ENCODE measurements at places on chromosomes 6 and 20.

GRCh38 chr6:130903007-130903406, 75.8 kb downstream of the SMLR1 start:
- no peak for DNase-seq

- DNase-seq = no peak
Observed at GRCh38 chr6:107655245-107655644, 165.3 kb downstream of the SOBP start.

DNA sequence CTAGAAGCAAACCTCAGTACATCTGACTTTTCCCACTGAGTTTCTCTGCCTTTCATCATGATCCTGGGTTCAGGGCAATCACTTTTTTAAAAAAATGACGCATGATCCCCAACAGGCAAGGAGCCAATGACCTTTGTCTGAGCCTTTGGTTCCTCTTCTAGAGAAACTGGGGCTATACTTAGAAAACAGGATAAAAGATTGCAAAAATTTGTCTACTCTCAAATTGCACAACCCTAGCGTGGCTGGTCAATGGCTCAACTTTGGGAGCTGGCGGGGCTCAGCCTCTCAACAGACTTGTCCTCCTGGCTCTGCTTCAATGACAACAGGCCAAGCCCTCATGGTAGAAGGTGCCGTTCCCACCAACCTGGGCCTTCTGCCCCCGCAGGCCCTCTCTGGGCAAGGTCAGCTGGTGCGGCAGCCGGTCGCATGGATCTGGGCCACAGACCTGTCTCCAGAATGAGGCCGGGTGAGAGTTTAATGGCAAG, 48.7 kb downstream of the PDYN start:
- DNase-seq = no peak

DNA sequence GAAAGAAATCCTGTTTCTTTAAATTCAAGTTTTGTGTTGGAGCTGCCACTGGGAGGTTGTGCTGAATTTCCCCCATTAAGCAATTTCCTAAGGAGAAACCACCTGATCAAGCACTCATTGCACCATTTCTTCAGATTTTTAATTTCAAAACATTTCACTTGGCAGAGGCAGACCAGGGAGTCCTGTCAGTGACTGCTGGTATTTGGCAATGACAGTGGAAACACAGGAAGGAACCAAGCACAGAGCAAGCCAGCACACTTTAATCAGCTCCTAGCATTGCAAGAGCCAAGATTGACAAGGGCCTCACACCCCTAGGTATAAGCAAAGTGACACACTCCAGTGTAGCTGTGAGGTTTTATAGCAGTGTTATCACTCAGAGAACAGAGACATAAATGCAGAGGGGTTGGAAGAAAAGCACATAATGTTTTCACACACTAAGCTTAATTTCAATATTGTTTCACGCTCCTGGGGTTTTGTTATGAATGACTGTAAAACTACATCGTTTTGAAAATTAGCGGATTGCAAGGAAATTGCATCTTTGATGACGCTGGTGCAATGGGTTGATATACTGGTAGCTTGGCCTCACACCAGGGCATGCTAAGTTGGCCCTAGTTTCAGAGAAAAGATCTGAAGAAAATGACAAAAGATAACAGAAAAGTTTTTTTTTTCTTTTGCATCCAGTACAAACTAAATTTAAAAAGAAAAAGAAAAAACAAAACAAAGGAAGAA, 768.4 kb downstream of the TFAP2A start:
- DNase-seq = no peak

DNA sequence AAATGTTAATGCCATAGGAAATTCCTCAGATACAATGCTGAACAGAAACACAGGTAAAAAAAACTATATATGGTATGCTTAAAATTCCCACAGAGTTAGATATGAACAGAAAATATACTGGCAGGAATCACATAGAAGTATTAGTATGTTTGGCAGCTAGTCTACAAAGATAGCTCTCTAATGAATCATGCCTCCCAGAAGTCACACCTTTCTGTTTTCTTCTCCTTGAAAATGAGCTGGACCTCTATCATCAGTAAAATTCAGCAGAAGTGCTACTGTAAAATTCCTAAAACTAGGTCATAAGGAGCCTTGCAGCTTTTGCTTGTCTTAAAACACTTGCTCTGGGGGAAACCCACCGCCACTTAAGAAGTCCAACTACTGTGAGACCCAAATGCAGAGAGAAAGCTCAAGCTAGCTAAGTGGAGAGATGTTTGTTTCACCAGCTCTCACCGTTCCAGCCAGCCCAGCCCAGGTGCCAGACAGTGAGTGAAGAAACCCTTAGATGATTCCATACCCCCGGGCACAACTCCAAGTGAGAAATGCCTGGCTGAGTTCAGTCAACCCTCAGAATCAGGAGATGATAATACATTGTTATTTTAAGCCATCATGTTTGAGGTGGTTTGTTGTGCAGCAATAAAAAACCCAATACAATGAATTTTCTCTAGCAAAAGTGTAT, 43.0 kb downstream of the TSPYL4 start:
- no peak for DNase-seq

GRCh38 chr6:38146021-38146733, 326.6 kb downstream of the ZFAND3 start:
- DNase-seq = no peak

GRCh38 chr6:82785206-82785605, 280.4 kb downstream of the UBE3D start:
- DNase-seq = no peak

- no peak for DNase-seq
Observed at GRCh38 chr6:10505529-10505928, 15.6 kb upstream of the GCNT2 start.

- no peak for DNase-seq
Observed at GRCh38 chr6:134680021-134680420, 269.9 kb downstream of the ALDH8A1 start.

GRCh38 chr6:7644417-7644816, 54.4 kb downstream of the SNRNP48 start:
- no peak for DNase-seq

GRCh38 chr6:149045404-149045803, 272.1 kb upstream of the TAB2 start:
- DNase-seq = no peak

DNA sequence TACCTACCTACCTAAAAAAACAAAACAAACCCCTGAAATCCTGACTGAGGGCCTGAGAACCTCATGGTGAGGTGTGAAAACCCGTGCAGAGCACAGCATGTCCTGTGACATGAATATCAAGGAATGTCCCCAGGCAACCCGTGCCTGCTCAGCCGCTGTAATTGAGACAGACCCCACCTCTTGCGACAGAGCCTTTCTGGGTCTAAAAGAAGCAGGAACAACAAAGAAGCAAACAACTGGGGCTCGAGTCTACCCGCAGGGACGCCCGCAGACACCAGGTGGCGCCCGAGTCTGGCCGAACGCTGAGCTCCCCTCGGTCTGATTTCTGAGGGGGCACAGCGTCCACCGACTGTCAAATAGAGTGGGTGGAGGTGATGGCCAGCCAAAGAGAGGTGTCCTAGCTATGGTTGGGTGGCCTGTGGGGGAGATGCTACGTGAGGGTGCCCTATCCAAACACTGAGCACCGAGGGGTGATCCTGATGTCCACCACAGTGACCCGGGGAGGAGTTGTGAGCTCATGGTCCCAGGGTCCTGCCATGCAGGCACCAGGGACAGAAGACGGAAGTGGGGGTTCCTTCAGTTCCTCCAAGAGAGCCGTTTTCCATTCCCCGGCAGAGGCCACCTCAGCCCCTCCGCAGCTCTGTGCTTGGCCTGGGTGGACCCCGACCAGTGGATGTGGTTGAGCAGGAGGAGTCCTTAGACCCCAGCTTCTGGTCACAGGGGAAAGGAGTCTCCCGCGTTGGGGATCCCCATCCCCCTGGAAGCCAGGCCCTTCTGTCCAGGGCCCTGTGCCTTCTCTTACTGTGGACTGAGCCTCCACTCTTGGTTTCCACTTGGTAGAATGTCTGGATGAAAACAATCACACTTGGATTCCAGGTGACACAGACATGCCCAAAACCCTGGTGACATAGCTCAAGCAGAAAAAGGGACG, 268.2 kb downstream of the CDC5L start:
- DNase-seq = peak; percentile 48

- no peak for DNase-seq
Observed at GRCh38 chr6:4606016-4606415, 170.2 kb upstream of the CDYL start.

DNA sequence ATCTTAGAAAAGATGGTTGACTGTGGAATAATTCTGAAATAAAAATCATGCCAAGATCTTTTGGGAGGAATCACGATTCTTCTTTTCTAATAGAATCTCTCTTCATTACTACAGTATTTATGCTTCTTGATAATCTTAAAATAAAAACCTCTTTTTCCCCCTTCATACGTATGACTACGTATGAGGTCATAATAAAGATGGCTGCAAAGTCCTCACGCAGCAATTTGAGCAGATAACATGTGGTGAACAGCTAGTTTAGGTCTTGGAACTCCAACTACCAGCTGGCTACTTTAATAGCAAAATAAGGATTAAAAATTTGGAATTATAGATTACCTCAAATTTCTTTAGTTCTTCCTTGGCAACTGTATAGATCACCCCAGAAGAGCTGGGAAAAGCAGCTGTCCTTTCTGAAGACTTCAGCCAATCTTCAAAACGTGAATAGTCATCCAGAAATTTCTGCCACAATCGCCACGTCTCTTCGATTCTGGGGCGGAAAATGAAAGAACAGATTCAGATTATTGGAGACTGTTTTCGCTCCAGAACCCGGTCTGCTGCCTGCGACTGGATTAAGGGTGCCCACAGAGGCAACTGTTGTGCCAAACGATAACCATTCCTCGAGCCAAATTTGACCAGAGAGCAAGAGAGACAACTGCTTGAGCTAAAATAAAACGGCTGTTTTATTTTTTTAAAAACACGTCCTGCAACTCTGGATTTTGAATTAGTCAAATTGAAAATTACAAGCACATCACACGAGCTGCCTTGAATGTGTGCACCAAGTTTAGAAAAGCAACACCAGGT, 347.3 kb downstream of the ESR1 start:
- DNase-seq = no peak

DNA sequence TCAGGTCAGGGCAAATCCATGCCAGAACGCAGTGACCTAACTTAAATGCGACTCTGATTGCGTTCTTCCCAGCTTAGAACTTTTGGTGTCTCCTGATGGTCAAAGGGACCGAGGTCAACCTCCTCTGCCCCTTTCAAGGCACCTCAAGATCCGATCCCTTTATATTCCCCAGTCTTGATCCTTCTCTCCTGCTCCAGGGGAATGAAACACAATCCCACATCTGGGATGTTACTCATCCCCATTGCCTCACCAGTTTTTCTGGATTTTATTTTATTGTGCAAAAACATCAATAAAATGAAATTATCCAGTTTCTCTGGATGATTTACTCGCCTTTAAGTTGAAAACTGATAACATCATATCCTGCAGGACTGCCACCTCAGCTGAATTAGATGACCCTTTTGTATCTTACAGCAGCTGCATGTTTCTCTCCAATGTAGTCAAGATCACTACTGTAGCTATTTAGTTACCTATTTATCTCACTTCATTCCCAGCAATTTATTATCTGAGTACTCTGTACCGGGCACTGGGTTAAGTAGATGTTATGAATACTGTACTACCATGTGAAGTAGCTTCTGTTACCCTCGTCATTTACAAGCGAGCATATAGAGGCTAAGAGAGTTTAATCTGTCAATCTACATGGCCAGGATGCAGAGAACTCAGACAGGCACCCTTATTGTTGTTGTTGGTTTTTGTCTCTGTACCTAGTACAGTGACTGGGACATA, 44.0 kb downstream of the IRAK1BP1 start:
- no peak for DNase-seq

DNA sequence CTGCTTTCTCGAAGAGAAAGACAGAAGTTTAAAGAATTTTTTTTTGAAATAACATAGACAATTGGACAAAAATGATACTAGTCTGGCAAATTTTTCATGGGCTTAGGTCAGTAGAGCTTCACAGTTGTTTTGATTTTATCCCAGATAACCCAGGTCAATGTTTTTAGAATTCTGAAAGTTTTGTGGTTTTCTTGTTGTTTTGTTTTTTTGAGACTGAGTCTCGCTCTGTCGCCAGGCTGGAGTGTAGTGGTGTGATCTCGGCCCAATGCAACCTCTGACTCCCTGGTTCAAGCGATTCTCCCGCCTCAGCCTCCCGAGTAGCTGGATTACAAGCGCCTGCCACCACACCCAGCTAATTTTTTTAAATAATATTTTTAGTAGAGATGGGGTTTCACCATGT, 22.8 kb downstream of the KIF13A start:
- DNase-seq = no peak

- no peak for DNase-seq
Observed at GRCh38 chr6:36025932-36026327, 1.5 kb upstream of the SLC26A8 start.

DNA sequence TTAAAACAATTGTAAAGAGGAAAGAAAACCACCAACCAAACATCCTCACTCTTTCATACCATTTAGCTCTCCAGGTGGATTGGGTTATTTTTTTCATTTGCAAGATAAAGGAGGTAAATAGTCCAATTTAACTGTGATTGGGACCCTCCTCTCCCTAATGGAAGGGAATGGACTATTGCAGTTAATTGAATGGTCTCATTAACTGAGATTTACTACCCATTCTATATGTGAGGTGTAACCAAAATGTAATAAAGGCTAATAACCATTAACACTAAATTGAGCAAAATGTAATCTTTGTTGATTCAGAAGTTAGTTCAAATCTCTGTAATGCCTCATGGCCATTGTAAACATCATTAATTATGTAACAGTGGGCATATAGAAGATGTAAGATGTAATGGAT, 105.0 kb downstream of the KLHL32 start:
- no peak for DNase-seq

DNA sequence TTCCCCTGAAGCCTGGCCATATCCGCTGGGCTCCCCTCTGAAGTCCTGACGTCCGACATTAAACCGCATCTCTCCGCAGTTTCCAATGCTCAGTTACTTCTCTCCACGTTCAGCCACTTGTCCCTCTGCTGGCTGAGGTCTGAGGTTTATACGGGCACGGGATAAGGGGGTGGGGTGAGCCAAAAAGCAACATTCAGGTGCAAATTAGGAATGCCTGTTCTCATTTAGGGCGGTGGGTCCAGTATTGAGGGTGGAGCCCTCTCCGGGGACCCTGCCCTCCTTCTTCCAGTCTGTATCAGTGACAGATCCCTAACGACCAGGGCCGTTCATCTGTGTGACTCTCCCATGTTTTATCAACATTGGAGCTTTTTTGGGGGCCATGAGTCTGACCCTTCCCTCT, 1454.4 kb downstream of the HACE1 start:
- DNase-seq = no peak

DNA sequence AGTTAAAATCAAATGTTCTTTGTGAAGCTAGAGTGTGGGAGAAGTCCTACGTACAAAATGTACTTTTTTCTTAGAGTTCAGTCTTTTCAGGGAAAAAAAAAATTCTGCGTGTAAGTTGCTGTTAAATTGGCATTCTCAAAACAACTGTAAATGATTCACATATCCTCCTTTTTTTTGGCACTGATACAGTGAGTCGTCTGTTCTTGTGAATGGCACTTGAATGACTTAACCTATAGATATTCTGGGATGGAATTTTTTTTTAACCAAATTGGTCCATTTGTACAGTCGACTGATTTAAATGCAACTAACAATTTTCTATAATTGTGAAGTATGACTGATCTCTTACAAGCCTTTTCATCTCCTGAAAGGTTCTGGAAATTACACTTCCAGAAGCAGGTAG, 5.5 kb upstream of the JAG1 start:
- no peak for DNase-seq

All from GM18507 (cell line).